Ammon's horn (tissue), 1 donor: ENCODE measurements at places on chromosomes 2 and 18.

DNA sequence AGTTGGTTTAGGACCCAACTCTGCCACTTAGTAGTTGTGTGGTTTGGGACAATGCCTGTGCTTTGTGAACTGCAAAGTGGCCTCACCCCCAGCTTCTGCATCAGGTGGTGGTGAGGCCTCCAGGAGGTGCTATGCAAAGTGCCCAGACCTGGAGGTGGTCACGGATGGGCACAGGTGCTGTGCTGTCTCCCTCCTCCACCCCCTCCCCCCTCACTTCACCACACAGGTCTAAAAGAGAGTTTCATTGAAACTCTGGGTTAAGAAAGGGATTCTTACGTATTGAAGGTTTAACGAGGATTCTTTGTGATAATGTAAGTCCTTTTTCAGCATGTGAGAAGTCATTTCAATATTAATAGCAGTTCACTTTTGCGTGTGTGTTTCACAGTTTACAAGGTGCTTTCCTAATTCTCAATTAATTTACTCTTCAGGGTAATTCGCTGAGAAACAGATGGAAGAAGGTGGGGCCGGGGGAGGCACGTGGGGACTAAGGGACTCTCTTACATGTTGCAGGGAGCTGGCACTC is 369.9 kb downstream of the LPIN1 start:
- DNase-seq: no peak

DNA sequence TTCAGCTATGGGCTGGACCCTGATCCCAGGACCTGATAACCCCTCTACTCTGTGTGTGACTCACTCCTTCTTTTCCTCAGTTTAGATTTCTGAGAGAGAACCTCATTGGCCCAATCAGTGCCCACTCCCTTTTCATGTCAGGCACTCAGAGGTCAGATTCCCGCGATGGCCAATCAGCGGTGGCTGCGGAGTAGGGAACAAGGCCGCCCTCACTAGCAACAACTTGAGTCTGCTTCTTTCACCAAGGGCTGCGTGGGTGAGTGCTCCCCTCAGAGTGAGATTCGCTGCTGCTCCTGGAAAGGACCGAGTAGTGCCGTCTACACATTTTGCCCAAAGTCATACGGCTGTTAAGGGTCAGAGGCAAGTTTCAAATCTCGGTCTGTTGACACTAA is 34.7 kb downstream of the NPPC start:
- DNase-seq: no peak

DNA sequence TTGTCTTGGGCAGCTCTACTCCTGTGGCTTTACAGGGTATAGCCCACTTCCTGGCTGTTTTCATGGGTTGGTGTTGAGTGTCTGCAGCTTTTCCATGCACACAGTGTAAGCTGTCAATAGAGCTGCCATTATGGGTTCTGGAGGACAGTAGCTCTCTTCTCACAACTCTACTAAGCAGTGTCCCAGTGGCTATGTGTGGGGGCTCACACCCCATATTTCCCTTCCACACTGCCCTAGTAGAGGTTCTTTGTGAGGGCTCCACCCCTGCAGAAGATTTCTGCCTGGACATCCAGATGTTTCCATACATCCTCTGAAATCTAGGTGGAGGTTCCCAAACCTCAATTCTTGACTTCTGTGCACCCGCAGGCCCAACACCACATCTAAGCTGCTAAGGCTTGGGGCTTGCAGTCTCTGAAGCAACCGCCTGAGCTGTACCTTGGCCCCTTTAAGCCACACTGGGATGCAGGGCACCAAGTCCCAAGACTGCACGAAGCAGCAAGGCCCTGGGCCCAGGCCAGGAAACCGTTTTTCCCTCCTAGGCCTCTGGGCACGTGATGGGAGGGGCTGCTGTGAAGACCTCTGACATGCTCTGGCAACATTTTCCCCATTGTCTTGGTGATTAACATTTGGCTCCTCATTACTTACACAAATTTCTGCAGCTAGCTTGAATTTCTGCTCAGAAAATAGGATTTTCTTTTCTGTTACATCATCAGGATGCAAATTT is 9.4 kb downstream of the ELAC1 start:
- DNase-seq: no peak

DNA sequence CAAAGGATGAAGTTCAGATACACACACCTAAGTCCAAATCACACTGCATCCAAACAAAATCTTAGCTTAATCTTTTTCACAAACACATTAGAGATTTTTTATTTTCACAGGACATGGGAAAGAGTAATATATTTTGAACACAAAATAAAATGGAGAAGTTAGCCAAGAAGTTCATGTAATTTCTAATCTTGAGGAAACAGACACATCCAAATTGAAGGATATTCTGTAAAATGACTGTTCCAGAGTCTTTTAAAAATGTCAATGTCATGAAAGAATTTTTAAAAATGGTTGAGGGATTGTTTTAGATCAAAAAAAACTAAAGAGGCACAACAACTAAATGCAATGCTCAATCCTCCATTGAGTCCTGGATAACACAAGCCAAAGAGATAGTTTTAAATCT is 12.4 kb upstream of the RAPGEF4 start:
- DNase-seq: no peak

DNA sequence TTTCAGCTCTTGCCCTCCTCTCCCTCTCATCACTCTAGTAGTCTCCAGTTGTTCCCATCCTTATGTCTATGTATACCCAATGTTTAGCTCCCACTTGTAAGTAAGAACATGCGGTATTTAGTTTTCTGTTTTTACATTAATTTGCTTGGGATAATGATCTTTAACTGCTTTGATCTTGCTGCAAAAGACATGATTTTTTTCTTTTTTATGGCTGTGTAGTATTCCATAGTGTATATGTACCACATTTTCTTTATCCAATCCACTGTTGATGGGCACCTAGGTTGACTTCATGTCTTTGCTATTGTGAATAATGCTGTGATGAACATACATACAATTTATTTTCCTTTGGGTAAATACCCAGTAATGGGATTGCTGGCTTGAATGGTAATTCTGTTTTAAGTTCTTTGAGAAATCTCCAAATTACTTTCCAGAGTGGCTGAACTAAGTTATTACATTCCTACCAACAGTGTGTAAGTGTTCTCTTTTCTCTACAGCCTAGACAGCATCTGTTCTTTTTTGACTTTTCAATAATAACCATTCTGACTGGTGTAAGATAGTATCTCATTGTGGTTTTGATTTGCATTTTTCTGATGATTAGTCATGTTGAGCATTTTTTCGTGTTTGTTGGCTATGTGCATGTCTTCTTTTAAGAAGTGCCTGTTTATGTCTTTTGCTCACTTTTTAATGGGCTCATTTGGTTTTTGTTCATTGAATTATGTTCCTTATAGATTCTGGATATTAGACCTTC is 179.6 kb upstream of the SLC39A10 start:
- DNase-seq: no peak

DNA sequence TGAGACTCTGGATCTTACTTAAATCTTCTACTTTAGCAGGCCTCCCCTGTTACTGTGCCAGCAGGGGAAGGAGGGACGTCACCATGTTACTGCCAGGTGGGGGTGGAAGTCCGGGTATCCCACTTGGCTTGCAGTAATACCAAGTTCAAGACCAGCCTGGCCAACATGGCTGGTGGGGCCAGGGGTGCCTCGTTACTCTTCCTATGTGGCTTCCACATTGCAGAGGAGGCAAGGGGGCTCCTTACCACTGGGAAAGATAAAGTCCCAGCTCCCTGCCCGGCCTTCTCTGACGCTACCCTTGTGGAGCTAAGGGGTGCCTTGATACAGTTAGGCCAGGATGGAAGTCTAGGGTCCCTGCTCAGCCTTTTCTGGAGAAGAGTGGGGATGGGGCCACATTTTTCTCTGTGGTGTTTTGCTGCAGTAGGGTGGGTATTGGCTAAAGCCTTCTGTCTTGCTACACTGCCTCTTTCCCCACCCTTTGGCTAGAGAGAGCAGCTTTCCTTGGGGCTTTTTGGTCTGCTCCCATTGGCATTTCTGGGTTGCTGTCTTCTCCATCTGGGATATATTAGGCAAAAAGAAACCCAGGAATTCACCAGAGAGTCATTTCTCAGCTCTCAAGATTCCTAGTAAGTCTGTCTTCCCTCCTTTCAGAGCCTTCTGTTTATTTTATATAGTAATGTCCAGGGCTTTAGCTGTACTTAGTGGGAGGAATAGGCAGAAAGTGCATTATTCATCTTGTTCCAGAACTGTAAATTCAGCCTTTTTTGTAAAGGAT is 21.9 kb downstream of the ELMOD3 start:
- DNase-seq: no peak

GRCh38 chr2:102619414-102620319 is at the start of gene SLC9A2:
Gene SLC9A2, plus strand, starts transcription at chr2:102619553. Its CDS starts 296 bp downstream, at chr2:102619849.
- DNase-seq: no peak
